ENCODE measurements at places on chromosomes 13 and 19. TPM values are rescaled to one million over a fixed set of nuclear protein-coding genes. Genes with fewer than 3 reads are reported as not detected.

DNA sequence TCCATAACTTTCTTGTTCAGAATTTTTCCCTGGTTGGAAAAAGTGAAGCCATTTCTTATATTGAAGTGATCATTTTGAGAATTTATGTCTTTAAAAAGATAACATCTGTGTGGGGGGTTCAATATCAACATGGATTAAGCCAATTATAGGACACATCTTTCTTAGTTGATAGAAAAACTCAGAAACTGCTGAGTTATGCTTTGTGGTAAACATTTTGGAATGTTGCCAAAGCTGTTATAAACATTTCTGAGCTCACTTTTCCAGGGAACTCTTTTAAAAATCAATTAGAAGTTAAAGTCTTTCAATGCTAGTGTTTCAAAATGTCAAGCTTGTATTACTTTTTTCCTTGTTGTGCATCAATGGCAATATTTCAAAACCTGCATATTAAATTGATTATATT lies 248.8 kb downstream of the DACH1 start:
- no peak for DNase-seq

Gene LILRB4
- 0.92 TPM for polyA plus RNA-seq

Gene CEACAM21
- polyA plus RNA-seq = 1.1 TPM

DNA sequence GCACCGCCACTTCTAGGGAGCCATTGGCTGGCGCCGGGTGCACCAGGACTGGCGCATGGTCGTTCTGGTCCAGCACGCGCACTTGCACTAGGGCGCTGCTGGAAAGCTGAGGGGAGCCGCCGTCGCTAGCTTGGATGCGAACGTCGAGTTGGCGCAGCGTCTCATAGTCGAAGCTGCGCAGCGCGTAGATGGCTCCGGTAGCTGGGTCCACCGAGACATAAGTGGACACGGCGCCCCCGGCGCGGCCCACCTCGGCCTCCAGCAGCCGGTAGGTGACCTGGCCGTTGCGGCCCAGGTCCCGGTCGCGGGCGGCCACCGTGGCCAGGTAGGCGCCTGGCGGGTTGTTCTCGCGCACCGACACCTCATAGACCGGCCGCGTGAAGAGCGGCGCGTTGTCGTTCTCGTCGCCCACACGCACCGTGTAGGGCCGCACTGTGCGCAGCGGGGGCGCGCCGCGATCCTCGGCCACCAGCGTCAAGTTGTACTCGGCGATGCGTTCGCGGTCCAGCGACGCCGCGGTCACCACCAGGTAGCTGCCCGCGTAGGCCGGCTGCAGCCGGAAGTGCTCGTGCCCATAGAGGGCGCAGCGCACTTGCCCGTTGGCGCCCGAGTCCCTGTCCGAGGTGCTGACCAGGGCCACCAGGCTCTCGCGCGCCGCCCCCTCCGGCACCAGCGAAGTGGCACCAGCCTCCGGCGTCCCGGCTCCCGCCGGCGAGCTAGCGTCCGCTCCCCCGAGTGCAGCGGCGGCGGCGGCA lies 1.7 kb downstream of the PCDH8 start:
- DNase-seq = no peak

Gene CRLF1
- 7.7 TPM for polyA plus RNA-seq

DNA sequence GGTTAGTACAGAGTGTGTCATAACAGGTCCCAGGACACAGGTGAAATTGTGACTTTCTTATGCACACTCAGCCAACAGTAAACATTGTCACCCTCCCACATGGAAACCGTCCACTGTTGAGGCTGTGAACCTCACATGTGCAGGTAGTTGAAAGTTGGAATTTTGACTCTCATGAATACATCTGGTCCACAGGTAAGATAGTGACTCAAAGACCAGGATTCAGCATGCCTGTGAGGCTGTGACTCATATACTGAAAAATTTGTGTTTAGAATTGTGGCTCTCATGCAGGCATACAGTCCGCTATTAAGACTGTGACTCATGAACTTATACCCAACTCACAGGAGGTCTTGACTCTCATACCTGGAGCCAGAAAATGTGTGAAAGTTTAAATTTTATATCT lies 67.8 kb downstream of the ZNF728 start:
- no peak for DNase-seq

DNA sequence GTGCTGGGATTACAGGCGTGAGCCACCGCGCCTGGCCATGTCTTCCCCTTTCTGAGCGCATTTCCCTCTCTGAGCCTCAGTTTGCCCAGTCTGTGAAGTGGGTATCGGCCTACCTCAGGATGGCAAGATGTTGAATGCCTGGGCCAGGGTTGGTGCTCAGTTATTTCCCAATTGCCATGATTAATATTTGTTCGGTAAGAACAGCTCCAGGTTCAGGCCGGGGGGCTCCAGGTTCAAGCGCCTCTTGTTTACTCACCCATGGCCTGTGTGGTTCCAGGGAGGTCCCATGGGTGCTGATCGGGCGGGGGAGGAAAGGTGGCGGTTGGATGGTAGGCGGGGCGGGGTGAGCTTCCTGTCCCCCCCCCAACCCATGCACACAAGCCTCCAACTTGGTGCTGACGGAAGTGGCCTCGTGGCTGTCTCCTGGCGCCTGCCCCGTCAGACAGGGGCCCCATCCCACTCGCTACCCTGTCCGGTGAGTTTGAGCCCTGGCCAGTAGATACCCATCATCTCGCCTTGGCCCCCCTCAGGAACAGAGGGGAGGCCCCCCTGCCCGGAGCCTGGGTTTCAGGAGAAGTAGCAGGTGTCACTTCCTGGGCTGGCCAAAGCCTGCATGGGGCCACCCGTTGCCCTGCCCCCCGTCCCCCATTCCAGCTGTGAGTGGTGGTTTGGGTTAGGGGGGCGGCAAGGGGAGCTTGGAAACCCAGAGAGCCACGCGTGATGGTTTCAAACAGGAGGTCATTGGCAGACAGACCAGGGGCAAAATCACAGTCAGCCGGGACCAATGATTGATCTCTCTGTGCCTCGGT lies at the start of gene FCHO1:
FCHO1 (plus strand) TSS at position 375 of the 809 bp plus-strand sequence. CDS start 3,688 bp downstream, outside the sequence.
- no peak for DNase-seq

Gene PDCD5
- polyA plus RNA-seq = 114 TPM

DNA sequence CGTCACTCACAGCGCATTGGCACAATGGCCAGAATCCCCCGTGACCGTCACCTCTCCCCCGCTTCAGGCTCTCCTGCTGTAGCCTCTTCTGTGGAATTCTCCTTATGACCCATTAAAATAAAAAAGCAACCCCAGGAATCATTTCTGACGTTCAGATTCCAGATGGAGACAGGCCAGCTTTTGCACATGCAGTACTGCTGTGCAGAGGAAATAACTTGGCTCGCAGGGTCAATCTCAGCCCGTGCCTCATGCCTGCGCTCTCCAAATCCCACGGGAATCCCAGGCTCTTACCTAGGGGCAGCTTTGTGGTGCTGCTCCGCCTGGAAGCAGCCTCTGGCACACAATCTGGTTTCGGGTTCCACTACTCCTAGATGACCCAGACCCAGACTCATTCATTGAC lies 32.7 kb upstream of the SOX1 start:
- DNase-seq = no peak

GRCh38 chr13:32791545-32792172 lies 205.4 kb downstream of the PDS5B start:
- DNase-seq = no peak

- no peak for DNase-seq
Measured at GRCh38 chr13:34201050-34201913, 383.3 kb downstream of the RFC3 start.

- DNase-seq = no peak
Measured at GRCh38 chr19:53506728-53507127, 31.2 kb upstream of the ZNF331 start.

Gene SELENOV
- 10.1 TPM for polyA plus RNA-seq

DNA sequence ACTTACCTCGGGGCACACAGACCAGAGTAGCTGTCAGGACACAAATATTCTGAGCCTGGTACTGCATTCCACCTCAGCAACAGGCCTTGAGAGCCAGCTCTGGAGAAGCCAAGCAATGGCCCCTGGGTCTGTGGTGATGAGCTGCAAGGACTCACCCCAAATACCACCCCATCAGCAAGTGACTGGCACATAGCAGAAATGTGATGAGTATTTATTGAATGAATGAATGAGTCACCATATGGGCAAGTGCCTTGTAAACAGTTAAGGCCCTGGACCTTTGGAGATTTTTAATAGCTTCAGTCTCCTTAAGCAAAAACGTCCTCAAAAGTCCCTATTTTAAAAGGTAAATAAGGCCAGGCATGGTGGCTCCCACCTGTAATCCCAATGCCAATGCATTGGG lies 18.2 kb downstream of the GSX1 start:
- no peak for DNase-seq

DNA sequence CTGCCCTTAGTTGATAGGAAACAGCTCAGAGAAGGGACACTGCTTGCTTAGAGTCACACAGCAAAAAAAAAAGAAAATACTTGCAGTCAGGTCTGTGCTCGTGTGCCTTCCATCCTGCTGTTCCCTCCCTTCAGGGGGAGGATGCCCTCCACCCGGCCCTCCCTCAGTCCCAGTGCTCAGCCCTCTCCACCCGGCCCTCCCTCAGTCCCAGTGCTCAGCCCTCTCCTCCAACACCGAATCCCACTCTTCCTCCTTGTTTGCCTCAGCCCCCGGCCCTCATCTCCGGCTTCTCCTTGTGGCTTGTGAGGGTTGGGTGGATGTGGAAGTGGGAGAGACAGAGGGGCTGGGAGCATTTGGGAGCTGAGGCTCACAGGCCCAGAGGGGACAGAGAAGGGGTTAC lies 5.8 kb downstream of the TFPT start:
- no peak for DNase-seq

Gene SIGLEC5
- not detected for polyA plus RNA-seq

GRCh38 chr13:77515785-77516184 lies 19.7 kb upstream of the SCEL start:
- no peak for DNase-seq

DNA sequence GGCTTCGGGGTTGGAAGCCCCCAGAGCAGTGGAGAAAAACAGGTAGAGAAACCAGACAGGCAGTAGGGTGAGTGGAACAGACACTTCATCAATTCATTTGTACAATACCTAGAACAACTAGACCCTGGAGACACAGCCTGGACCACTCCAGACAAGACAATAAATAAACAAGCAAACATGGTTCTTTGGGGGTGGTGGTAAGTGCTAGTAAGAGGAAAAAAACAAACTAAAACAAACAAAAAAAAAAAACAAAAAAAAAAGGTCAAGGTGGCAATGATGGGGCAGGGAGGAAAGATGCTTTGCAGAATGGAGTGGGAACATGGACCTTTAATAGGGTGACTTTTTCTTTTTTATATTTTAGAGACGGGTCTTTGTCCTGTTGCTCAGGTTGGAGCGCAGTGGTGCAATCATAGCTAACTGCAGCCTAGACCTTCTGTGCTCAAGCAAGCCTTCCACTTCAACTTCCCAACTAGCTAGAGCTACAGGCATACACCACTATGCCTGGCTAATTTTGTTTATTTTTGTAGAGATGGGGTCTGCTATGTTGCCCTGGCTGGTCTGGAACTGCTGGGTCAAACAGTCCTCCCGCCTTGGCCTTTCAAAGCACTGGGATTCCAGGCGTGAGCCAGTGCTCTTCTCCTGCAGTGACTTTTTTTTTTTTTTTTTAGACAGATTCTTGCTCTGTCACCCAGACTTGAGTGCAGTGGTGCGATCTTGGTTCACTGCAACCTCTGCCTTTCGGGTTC lies 3.1 kb downstream of the JUNB start:
- DNase-seq = no peak

DNA sequence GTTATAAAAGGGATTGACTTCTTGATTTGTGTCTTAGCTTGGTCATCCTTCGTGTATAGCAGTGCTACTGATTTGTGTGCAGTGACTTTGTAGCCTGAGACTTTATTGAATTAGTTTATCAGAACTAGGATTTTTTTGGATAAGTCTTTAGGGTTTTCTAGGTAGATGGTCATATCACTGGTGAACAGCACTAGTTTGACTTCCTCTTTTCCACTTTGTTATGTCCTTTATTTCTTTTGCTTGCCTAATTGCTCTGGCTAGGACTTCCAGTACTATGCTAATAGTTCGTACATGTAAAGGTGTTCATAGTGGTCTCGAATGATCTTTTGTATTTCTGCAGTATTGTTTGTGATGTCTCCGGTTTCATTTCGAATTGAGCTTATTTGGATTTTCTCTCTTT lies 145.4 kb downstream of the DNAJC3 start:
- no peak for DNase-seq

DNA sequence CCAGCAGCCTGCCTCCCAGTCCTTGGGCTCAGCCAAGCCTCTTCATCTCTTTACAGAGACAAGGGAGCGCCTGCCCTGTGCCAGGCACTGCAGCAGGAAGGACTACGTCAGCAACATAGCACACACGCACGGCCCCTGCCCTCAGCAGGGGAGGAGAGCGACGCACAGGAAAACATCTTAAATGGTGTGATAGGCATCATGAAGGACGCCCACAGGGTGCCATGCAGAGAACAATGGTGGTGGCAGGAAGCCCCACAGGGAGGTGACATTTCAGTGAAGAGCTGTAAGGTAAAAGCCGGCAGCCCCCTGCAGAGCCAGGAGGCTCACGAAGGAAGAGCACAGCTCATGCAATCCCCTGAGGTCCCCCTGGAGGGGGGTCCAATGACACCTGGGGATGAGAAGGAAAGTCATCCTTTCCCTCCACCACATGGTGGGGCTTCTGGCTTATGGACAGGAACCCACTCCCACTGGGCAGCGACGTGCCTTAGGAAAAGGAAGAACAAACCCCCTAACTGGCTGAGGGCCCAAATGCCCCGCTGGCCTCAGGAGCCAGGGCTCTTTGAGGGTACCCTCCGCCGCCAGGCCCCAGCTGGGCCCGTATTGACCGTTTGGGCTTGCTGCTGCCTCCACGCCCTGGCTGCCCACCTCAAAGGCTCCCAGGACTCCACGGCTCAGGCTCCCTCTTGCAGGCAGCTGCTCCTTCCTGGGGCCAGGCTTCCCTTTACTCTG lies 37.3 kb upstream of the C13orf42 start:
- DNase-seq = no peak

Gene ADGRE1
- polyA plus RNA-seq = 0.16 TPM

Gene ELSPBP1
- polyA plus RNA-seq = 0.22 TPM

Gene CLDN10
- polyA plus RNA-seq = 112 TPM

Gene GZMM
- 0.25 TPM for polyA plus RNA-seq

- DNase-seq = no peak
Measured at GRCh38 chr13:49524740-49525501, 29.2 kb downstream of the PHF11 start.

DNA sequence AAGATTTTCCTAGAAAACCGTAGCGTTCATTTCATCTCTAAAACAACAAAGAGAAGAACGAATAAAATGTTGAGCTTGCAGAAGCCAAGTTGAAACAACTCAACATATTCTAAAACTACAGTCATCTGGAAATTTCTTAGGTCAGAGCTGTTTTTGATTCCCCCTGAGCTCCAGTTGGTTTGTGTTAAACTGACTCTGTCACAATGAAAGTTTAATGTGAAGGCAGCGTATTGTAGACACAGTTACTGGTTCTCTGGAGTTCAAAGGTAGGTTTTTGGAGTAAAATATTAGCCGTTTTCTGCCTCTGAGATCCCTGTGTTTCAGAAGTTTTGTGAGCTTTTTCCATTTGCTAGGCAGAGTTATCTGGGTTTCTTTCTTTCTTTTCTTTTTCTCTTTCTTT lies 2.2 kb downstream of the ARHGEF7 start:
- DNase-seq = no peak

Gene RAB3A
- polyA plus RNA-seq = 4.6 TPM

GRCh38 chr19:35555301-35556005 lies 8.0 kb downstream of the ATP4A start:
- DNase-seq = no peak

Gene ZNF284
- polyA plus RNA-seq = 6.7 TPM

Gene PINLYP
- polyA plus RNA-seq = 19.1 TPM
